ENCODE measurements at places on chromosomes 6 and 20.

- DNase-seq: no peak
These were observed 40.2 kb downstream of the TOP1 start for GRCh38 chr20:41068806-41069205.

DNA sequence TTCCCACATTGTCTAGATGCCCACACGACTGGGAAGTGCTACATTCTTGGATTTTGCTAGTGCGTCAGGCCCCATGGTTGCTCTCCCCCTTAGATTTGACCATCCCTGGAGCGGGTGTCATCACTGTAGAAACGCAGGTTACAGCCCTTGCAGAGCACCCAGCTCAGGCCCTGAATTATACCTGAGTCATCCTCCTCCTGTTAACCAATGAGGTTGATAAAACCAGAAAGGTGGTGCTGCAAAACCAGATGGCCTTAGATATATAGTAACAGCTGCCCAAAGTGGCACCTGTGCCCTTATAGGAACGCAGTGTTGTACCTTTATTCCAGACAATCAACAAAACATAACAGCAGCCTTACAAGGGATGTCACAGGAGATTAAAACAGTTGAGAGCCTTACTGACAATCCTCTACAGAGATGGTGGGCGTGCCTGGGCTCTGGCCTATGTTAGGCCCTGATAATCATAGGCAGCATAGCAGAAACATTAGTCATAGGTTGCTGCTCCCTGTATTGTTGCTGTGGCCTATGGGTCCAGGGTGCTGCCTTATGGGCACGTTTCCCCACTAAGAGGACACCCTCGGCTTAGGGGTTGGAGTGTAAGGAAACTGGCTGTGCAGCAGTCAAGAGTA, 33.6 kb upstream of the HSF2 start:
- no peak for DNase-seq

GRCh38 chr20:58378704-58379103, 10.3 kb upstream of the VAPB start:
- DNase-seq: no peak

- no peak for DNase-seq
These were observed 585 bp downstream of the PIM1 start for GRCh38 chr6:37170273-37171200.

- DNase-seq: no peak
These were observed 526.8 kb downstream of the EPM2A start for GRCh38 chr6:145208474-145208873.

GRCh38 chr6:105607636-105608621, 205.0 kb upstream of the PREP start:
- DNase-seq: no peak

DNA sequence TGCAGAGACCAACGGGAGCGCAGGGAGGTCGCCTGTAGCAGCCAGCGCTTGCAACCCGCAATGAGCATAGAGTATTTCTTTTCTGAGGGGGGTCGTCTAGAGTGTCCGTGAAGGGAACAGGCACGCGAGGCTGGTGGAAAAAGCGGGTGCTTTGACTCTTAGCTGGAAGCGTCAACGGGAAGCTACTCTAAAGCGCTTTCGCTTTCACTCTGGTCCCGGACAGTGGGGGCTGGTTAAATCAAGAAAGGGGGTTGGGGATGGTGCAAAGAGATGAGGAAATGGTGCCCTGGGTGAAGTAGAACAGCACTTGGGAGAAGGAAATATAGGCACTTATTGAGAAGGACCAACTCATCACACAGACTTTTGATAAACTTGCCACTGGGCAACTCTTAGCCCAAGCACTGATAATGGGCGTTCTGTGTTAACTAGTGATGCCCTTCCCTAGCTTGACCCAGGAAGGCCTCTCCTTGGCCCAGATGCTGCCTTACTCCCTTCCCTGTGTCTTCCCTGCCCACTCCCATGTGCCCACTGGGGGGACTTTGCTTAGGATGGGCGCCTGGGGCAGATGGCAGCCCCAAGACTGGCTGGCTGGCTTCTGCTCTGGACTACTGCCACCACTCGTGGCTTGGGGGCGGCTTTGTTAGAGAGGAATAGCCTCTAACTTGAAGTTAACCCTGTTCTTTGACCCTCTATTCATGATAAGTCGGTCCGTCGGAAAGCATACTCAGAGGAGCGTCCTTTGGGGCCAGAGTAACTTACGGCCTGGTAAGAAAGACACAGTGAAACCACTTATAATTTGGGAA, 585 bp downstream of the PSMB9 start:
- DNase-seq: no peak

GRCh38 chr6:12200015-12200564, 90.1 kb upstream of the EDN1 start:
- no peak for DNase-seq

GRCh38 chr20:10498200-10498599, 63.1 kb downstream of the SLX4IP start:
- no peak for DNase-seq

- DNase-seq: peak; percentile 80
These were observed 29.1 kb upstream of the SERPINB9 start for GRCh38 chr6:2931970-2932748.

GRCh38 chr6:12637960-12638641, 78.5 kb upstream of the PHACTR1 start:
- peak; percentile 0 for DNase-seq

DNA sequence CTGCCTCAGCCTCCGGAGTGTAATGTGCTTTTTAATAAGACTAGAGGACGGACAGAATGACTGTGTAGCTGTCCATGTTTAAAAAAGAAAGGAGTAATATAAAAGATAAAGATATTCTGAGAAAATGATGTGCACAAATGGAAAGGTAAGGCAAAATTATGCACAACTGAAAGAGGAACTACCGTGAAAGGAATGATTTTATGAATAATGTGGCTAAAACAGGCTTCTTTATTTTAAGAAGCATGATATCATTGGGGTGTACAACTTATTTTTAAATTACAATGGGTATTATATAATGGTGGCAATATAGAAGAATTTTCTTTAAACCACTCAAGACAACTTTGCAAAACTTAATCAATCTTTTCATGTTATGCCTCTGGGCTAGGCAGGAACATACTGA, 78.1 kb downstream of the FIG4 start:
- DNase-seq: no peak

GRCh38 chr20:47205577-47206123, 150.8 kb downstream of the ZMYND8 start:
- no peak for DNase-seq

GRCh38 chr6:20837189-20837588, 302.9 kb downstream of the CDKAL1 start:
- DNase-seq: no peak

DNA sequence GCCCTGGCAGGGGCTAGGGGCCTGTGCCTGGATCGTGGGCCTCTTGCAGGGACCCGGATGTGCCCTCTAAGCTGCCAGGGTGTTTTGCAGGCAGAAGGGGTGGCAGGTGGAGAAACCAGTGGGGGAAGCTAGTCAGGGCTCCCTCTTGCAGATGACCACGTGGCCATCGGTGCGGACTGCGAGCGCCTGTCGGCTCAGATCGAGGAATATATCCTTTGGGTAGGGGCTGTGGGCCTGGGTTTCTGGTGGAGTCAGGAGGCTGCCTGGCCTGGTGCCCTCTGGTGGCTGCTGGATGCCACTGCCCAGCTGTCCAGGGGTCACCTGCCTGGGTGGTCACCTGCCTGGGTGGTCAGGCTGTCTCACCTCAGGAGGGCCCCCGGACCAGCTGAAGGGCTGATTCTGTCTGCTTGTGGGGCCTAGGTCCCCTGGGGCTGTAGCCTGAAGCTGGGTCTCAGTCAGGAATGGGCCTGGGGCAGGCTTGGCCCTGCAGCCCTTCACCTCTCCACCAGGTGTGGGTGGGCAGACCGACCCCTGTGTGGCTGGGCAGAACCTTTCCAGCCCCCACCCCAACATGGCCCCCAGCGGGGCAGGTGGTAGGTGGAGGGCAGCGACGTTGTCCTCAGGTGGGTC, 6.7 kb downstream of the TCEA2 start:
- no peak for DNase-seq

GRCh38 chr20:3042625-3043024, 797 bp upstream of the GNRH2 start:
- DNase-seq: no peak

DNA sequence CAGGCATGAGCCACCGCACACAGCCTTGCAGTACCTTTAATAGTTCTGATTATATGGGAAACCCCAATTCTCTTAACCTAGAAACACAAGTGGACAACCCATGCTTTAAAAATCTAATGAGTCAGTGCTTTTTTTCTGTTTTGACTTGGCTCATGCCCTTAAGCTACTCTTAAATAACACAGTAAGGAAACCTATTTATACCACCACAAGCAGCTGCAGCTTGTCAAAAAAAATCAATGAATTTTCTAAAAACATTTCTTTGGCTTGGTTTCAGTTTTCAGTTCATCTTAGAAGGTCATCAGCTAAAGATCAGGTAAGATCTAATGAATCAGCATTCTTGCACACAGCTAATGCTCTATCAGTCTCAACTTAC, 124.1 kb upstream of the DST start:
- DNase-seq: no peak

DNA sequence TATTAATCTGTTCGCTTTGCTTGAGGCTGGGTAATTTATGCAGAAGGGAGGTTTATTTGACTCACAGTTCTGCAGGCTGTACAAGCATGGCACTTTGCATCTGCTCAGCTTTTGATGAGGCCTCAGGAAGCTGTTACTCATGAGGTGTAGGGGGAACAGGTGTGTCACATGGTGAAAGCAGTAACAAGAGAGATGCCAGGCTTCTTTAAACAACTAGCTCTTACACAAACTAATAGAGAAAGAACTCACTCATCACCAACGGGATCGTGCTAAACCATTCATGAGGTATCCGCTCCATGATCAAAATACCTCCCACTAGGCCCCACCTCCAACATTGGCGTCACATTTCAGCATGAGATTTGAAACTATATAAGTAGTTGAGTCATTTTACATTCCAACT, 34.4 kb upstream of the GCLC start:
- DNase-seq: no peak

- no peak for DNase-seq
These were observed 150.3 kb downstream of the OTOR start for GRCh38 chr20:16898433-16898832.

DNA sequence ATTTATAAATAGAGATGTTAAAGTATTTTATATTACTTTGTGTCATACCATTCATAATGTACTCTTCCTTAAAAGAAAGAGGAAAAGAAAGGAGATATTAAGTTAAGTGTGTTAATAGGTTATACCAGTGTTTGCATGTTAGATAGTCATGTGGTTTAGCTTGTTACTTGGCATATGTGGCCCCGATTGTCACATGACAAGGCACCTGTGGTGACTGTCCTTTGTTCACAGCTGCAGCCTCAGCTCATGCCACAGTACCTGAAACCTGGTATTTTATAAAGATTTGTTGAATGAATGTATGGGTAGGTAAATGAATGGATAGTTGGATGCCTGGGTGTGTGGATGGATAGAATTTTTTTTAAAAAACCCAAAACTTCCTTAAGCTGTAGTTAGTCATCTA, 306.1 kb upstream of the FLRT3 start:
- DNase-seq: no peak

GRCh38 chr20:61162451-61162850, 89.6 kb upstream of the CDH4 start:
- peak; percentile 25 for DNase-seq

GRCh38 chr6:106522562-106523250, 106.6 kb downstream of the RTN4IP1 start:
- no peak for DNase-seq
